ENCODE measurements at places on chromosomes 5 and 9. TPM values are rescaled to one million over a fixed set of nuclear protein-coding genes. Genes with fewer than 3 reads are reported as not detected.

The ELOVL7 gene
- total RNA-seq, result 4.1 TPM

The FCN2 gene
- total RNA-seq, result not detected

The ZNF883 gene
- 28.1 TPM for total RNA-seq

The HSPB3 gene
- 6.9 TPM for total RNA-seq

The GGTA1 gene
- 2.4 TPM for total RNA-seq

The FRRS1L gene
- total RNA-seq, result 66.9 TPM

The NR5A1 gene
- not detected for total RNA-seq

The DMRT2 gene
- total RNA-seq, result not detected

The CARTPT gene
- total RNA-seq, result 2.9 TPM

The IFNB1 gene
- total RNA-seq, result not detected

The TSLP gene
- total RNA-seq, result not detected

The IFNA13 gene
- total RNA-seq, result not detected

The SPATA31E1 gene
- total RNA-seq, result not detected

The SLC22A4 gene
- 1.6 TPM for total RNA-seq

The ZNF300 gene
- total RNA-seq, result 90.9 TPM

GRCh38 chr9:93065135-93065720, 6.7 kb downstream of the SUSD3 start:
- no peak for DNase-seq

GRCh38 chr9:76609285-76610010, 150.5 kb downstream of the GCNT1 start:
- no peak for DNase-seq

DNA sequence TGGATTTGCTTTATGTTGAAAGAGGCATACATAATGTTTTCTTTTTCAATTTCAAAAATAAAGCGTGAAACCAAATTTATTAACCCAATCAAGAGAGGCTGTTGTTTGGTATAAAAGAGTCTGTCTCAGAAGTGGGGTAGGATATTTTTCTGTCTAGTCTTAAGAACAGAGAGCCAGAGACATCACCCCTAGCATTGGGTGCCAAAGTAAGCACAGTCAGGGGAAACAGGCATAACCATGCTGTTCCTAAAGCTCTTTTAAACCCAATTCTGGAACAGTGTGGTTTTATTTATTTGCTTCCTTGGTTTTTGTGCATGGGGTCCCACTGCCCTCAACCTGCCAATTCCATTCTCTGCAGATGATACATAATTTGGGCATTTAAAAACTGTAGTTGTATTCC, 88.2 kb downstream of the UBE2R2 start:
- no peak for DNase-seq

DNA sequence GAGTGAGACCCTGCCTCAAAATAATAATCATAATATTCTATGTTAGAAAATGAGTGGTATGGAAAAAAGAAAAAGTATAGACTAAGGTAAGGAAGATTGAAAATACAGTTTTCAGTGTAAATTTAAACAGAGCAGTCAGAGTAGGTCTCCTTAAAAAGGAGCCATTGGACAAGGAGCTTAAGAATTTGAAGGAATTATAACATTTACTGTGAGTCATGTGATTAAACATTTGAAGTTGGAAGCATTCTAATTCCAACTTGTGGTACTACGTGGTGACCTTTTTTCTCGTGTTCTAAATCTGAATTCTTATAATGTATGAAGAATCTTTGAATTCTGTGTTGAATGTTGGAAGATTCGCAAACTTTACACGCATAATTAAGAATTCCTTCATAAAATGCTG, 39.3 kb upstream of the TMEM171 start:
- no peak for DNase-seq

- DNase-seq, result no peak
These were observed 194.7 kb downstream of the SPATA31D1 start for GRCh38 chr9:82183181-82183860.

GRCh38 chr9:114339130-114339908, 9.7 kb downstream of the ORM2 start:
- DNase-seq, result peak; percentile 74

- DNase-seq, result no peak
These were observed 27.8 kb downstream of the PCDHGC5 start for GRCh38 chr5:141516672-141517025.

DNA sequence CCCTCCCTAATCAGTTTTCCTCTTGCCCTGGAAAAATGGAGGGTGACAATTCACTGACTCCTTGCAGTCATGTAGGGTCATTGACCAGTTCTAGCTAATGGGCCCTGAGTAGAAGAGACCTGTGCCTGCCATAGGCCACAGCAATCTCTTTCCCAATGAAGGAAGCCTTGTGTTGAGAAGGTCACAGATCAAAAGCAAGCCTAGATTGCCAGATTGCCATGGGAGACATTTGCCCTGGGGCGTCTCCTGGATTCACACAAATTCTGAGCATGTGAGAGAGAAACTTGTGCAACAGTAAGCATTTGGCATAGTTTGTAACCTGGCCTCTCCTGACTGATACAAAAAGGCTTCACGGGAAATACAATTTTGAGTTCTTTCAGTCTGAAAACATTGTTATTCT, 148.0 kb downstream of the NUDT12 start:
- DNase-seq, result no peak

DNA sequence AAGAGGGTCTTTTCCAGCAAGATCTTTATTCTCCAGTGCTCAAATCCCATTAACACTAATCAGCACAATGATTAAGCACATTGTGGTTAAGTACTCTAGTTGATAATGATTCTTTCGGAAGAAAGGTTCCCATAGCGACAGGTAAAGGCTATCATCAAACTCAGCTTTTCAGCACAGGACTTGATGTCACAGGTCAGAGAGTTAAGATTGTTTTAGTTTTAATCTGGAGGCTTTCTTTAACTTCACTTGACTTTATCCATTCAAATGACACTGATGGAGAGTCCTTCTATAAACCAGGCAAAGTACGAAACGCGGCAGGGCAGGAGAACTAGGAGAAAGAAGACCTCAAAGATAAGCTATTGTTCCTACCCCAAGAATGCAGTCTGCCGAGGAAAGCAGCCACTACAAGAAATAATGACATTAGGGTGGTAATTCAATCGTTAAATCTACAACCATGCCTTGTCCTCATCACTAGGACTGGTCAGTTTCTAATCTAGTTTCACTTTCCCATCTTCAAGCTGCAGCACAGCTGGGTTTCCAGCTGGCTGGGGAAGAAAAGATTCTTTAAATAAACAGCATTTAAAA, 4.6 kb downstream of the NRG2 start:
- DNase-seq, result no peak

- no peak for DNase-seq
These were observed 29.7 kb upstream of the ARAP3 start for GRCh38 chr5:141711687-141712086.

GRCh38 chr9:111916234-111916645, 19.6 kb downstream of the UGCG start:
- DNase-seq, result no peak

- no peak for DNase-seq
These were observed 165.6 kb upstream of the IRX2 start for GRCh38 chr5:2917093-2917492.

DNA sequence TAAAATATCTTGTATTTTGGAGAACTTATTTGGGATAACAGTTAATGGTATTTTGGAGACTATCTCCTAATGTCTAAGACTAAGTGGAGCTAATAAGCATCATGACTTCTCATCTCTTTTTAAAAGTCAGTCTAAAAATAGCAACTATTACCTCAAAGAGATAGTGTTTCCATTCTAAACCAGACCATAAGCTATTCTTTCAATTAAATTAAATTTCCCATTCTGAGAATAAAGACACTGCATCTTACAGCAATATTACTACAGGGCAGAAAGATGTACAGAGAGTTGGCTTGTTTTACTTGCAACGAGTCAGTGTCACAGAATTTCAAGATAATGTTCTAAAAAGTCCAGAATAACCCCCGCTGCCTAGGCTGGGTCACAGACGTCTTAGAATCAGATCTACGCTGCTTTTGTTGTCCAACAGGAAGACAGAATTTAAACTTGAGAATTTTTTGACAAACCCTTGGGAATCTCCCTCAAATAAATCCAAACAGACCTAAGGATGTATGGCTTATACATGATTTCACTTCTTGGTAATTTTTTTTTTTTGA, 98.9 kb downstream of the USP20 start:
- DNase-seq, result no peak

- no peak for DNase-seq
These were observed 52.8 kb downstream of the HABP4 start for GRCh38 chr9:96502539-96503373.

DNA sequence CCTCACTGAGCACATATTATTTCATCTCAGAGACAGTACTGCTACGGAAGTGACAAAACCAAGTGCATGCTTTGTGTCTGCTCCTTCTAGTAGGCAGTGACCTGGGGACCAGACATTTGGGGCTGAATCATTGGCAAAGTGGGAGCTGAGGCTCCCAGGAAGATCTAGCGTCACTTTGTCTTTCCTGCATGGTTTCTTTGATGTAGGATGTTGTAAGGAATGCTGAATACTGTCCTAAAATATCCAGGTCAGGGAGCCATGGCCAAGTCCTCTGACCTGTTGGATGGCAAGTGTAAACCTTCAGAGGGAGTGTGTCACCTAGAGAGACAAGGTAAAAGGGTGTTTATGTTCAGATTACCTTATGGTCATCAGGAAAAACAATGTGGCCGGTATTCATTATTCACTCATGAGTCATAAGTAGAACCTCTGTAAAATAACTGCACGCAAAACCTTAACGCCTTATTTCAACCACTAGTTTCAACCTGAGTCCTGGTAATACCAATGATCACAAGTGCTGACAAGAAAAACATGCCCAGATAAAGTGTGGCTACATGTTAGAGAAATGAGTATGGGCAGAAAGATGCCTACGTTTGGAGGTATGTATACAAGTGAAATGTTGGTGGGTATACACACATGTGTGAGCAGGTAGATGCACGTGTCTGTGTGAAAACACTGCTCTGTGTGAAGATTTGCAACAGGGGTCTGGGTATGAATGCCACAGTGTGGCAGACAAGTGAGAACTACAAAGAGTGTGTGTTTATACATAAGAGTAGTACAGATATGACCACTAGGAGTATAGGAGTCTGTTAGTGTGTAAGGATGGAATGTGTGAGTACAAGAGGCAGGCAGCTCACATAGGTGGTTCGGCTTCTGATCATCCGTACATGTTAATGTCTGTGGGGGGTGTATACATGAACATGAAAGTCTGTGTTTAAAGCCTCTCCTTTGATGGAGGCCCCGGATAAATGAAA, 263.9 kb downstream of the SPOCK1 start:
- no peak for DNase-seq

- DNase-seq, result no peak
These were observed 33.1 kb downstream of the ZCCHC9 start for GRCh38 chr5:81334304-81335061.

GRCh38 chr5:139639619-139640380, 8.3 kb upstream of the CXXC5 start:
- DNase-seq, result no peak

GRCh38 chr5:127299678-127300077, 9.1 kb downstream of the MEGF10 start:
- no peak for DNase-seq

GRCh38 chr5:151718646-151719045, 31.9 kb upstream of the SPARC start:
- no peak for DNase-seq

- DNase-seq, result no peak
These were observed 74.0 kb upstream of the RXRA start for GRCh38 chr9:134252084-134252830.

DNA sequence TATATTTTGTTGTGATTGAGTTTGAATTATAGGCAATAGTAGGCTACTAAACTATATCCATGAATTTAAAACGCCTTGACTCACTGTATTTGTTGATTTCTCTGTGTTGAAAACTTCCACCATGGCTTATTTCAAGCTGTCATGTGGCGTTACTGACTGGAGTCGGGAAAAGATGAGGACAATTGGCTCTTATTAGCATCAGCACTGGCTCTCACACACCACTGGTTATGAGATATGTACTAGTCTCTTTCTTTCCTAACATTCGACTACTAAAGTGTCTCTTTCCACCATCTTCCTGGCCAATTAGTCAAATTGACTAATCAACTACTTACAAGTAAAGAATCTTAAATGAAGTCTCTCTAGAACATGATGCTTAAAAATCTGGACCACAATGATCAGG, 9.1 kb upstream of the DAB2 start:
- DNase-seq, result no peak

DNA sequence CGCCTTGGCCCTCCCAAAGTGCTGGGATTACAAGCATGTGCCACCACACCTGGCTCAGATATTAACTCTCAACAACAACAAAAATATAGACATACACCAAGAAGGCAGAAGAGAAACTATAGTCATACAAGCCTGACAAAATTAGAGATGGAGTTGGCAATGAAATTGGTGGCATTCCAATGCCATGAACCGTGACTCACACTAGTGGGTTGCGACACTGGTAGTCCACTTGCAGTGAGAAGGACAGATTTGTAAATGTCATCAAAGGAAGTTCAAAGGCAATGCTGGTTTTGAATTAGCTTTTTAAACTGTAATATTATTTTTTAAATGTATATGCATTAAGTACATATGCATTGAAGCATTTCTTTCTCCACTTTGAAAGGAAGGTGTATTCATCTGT, 8.5 kb upstream of the DNAJC25 start:
- no peak for DNase-seq

DNA sequence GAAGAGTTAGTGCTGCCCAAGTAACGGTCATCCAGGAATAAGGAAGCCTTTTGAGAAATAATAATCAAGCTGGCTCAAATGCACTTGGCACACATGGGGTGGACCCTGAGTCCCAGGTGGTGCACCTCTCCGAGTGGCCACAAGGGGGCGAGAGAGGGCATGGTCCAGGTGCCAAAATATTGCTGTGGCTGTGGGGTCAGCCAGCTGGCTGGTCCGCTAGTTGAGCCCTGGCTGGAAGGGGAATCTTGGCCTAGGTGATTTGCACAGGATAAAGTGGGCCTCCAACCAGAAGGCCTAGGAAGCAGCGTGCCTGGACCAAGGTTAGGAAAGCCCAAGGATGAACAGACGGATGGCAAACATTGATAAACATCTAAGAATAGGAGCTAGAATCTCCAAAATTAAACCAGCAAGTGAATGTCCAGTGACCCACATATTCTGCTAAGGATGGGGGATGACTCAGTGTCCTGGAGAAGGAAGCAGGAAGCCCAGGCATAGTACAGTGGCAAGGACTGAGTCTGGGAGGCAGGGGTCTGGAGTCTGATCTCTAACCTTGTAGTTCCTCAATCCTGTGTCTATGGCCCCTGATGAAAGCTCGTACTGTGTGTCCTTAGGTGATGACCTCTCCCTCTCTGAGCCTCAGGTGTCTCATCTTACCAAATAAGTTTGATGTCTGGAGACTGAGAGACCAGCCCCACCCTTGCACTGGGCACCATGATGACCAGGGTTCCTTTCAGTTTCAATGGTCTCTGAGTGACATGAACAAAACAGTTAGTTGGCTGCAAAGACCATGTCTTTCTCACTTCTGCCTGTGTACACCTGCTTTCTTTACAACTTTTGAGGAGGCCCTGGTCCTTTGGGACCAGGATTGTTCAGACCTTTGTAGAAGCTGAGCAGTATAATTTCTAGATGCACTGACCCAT, 19.2 kb upstream of the SHB start:
- DNase-seq, result peak; percentile 48

Measured in frontal cortex (tissue), 4 donors.